Right lobe of liver (tissue), 6 donors: ENCODE measurements at places on chromosomes 2 and 18.
A peak's percentile ranks its signal among the peaks of the same experiment; 100 is the strongest.

- H3K4me1 ChIP-seq: no peaks in the 10 kb centered on the region
- no peak overlapping the region for H3K27ac ChIP-seq
- H3K4me3 ChIP-seq: no peak overlapping the region
- H3K36me3 ChIP-seq: no peaks in the 10 kb centered on the region
- no peaks in the 10 kb centered on the region for H3K27me3 ChIP-seq
Observed at GRCh38 chr2:223469270-223470046, 132.7 kb downstream of the SCG2 start.

DNA sequence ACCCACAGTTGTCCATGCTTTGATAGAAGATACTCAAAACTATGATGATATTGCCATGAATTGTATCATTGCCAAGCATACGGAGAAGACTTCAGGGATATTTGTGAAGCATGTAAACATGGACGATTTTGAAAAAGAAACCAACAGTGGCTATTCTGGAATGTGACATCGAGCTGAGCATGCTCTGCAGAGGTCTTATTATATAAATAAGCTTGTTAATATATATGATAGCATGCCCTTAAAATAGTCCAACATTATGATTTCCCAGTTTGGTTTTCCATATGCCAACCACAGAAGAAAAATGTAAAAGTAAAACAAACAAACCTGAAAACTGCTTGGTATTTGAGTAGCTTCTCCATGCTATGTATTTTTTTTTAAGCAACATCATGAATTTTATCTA, 159.1 kb downstream of the LNPK start:
- no peak overlapping the region for H3K27ac ChIP-seq
- no peaks in the 10 kb centered on the region for H3K4me1 ChIP-seq
- H3K36me3 ChIP-seq: no peaks in the 10 kb centered on the region
- no peak overlapping the region for H3K4me3 ChIP-seq

DNA sequence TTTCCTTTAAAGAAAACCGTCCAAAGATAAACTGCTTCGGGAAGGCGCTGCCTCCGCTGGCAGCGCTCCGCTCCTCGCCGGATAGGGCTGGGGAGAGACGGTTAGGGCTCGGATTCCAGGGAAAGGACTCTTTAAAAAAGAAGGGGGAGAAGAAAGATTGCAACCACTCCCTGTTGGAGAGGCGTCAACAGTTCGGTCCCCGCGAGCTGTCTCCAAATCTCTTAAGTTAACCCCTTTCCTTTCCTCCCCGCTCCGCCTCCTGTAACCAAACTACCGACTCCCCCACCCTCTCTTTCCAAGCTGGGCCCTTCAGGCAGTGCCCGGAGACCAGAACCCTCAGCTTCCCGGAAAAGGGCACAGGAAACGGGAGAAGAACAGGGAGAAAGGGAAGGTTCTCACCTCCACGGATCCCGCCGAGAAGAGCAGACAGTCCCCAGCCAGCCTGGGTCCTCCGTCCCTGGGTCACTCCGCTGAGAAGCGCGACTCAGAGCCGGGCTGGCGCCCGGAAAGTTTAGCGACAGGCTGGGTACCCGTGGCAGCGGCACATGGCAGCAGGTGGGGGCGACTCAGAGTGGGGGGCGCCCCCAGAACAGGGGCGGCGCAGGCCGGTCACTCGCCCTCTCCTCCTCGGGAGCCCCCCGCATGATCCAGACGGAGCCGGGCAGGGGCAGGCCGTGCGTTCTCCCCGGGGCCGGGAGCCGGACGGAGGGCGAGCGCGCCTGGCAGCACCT, 675 bp downstream of the FZD5 start:
- no peaks in the 10 kb centered on the region for H3K36me3 ChIP-seq
- no peak for DNase-seq
- no peaks in the 10 kb centered on the region for H3K27me3 ChIP-seq
- H3K4me3 ChIP-seq: peak overlapping the region; percentile 79

GRCh38 chr2:72895759-72896281, 8.6 kb downstream of the SPR start:
- H3K36me3 ChIP-seq: peaks cover 8% of the 10 kb centered on the region
- DNase-seq: no peak
- H3K4me1 ChIP-seq: no peaks in the 10 kb centered on the region
- no peak overlapping the region for H3K4me3 ChIP-seq

DNA sequence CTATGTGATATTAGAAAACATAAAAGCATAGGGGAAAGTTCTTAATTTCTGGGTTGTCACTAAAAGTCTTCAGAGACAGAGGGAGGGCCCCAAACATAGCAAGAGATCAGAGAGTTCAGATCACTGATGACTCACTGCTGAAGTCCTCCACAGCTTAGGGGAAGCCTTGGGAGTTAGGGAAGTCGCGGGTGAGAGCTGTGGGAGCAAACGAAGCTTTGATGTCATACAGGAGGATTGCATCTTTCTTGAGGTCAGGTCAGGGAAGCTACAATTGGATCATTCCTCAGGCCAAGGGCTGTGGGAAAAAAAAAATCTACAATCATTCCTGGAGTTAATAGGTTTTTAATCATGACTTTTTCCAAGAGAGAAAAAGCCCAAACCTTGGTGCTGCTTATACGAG, 96.2 kb downstream of the COPS8 start:
- H3K27ac ChIP-seq: no peak overlapping the region
- DNase-seq: no peak
- H3K4me3 ChIP-seq: no peak overlapping the region
- no peaks in the 10 kb centered on the region for H3K27me3 ChIP-seq

- DNase-seq: no peak
- no peaks in the 10 kb centered on the region for H3K4me1 ChIP-seq
- H3K4me3 ChIP-seq: no peak overlapping the region
Observed at GRCh38 chr18:4004183-4004829, 450.8 kb downstream of the DLGAP1 start.

- no peaks in the 10 kb centered on the region for H3K27me3 ChIP-seq
- no peak for DNase-seq
- no peaks in the 10 kb centered on the region for H3K4me1 ChIP-seq
- H3K36me3 ChIP-seq: no peaks in the 10 kb centered on the region
- no peak overlapping the region for H3K4me3 ChIP-seq
Observed at GRCh38 chr2:163888591-163888990, 152.8 kb upstream of the FIGN start.

DNA sequence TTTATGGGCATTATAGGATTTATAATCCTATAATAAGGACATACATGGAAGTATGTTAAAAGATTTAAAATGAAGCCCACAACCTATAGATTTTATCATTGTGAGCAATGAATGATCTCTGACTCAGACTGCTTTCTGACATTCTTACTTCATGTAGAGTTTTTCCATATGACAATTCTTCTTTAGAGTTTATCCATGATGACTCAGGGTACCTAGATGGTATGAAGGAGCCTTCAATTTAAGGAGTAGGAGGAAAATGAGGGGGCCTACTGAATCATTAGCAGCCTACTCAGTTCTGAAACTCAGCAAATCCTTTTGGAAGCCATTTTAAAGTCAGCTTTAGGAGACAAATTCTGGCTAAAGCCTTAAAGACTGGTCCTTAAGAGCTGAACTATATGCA, 10.4 kb downstream of the PELI1 start:
- H3K27me3 ChIP-seq: no peaks in the 10 kb centered on the region
- no peak overlapping the region for H3K27ac ChIP-seq
- H3K36me3 ChIP-seq: no peaks in the 10 kb centered on the region
- no peak overlapping the region for H3K4me3 ChIP-seq
- H3K4me1 ChIP-seq: no peaks in the 10 kb centered on the region
- no peak for DNase-seq

- DNase-seq: no peak
- no peak overlapping the region for H3K27ac ChIP-seq
- H3K4me3 ChIP-seq: no peak overlapping the region
- H3K27me3 ChIP-seq: no peaks in the 10 kb centered on the region
- no peaks in the 10 kb centered on the region for H3K36me3 ChIP-seq
Observed at GRCh38 chr2:81355436-81355835, 1050.9 kb upstream of the LRRTM1 start.

- DNase-seq: no peak
- no peaks in the 10 kb centered on the region for H3K36me3 ChIP-seq
- peak overlapping the region; percentile 95 for H3K27ac ChIP-seq
- no peaks in the 10 kb centered on the region for H3K27me3 ChIP-seq
Observed at GRCh38 chr2:62568983-62569837, 63.2 kb upstream of the TMEM17 start.

- no peaks in the 10 kb centered on the region for H3K4me1 ChIP-seq
- H3K4me3 ChIP-seq: peak within 1 kb of the TSS; percentile 18
- DNase-seq: peak; percentile 69
- no peaks in the 10 kb centered on the region for H3K27me3 ChIP-seq
- H3K27ac ChIP-seq: no peak within 1 kb of the TSS
Observed at GRCh38 chr2:185738679-185739472, at the start of gene FSIP2. Gene FSIP2 (plus strand): TSS chr2:185738804. CDS start chr2:185738895, 91 bp downstream.
